Heart left ventricle (tissue), 16 donors: ENCODE measurements at places on chromosomes 16 and 17. TPM values are rescaled to one million over a fixed set of nuclear protein-coding genes. Genes with fewer than 3 reads are reported as not detected.

Gene COTL1
- total RNA-seq: 61.5 TPM

Gene NPIPB9
- total RNA-seq: 0.24 TPM

GRCh38 chr16:88902744-88903143 is 36.3 kb upstream of the PABPN1L start:
- peaks cover 14% of the 10 kb centered on the region for H3K36me3 ChIP-seq
- H3K4me3 ChIP-seq: no peak overlapping the region
- H3K27me3 ChIP-seq: no peaks in the 10 kb centered on the region
- DNase-seq: no peak
- no peak overlapping the region for H3K27ac ChIP-seq
- H3K4me1 ChIP-seq: peaks cover 25% of the 10 kb centered on the region

- H3K4me1 ChIP-seq: peaks cover 4% of the 10 kb centered on the region
- H3K27me3 ChIP-seq: no peaks in the 10 kb centered on the region
- no peak for DNase-seq
- H3K36me3 ChIP-seq: no peaks in the 10 kb centered on the region
- H3K4me3 ChIP-seq: no peak overlapping the region
These were observed 10.3 kb upstream of the MLYCD start for GRCh38 chr16:83888672-83889044.

DNA sequence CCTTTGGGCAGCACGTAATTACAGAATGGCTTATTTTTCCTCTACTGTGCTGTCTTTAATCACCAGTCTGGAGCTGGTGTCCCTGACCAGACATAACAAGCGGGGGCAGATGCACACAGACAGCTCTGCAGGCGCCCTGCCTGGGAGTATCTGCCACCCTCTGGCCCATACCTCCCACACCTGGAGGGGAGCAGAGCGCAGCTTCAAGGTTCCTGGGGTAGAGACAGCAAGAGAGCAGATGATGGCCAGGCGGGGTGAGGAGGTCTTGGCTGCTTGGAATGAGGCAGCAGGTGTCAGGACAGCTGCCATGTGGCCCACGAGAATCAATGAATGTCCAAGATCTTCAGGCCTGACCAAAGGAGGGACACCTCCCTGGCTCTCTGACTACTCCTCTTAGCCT is 23.8 kb downstream of the TMEM94 start:
- H3K4me3 ChIP-seq: no peak overlapping the region
- no peaks in the 10 kb centered on the region for H3K36me3 ChIP-seq
- H3K27ac ChIP-seq: no peak overlapping the region
- H3K27me3 ChIP-seq: no peaks in the 10 kb centered on the region

GRCh38 chr17:5260542-5260941 is 21.5 kb upstream of the RABEP1 start:
- H3K4me1 ChIP-seq: no peaks in the 10 kb centered on the region
- H3K4me3 ChIP-seq: no peak overlapping the region
- H3K27ac ChIP-seq: no peak overlapping the region
- H3K36me3 ChIP-seq: no peaks in the 10 kb centered on the region

DNA sequence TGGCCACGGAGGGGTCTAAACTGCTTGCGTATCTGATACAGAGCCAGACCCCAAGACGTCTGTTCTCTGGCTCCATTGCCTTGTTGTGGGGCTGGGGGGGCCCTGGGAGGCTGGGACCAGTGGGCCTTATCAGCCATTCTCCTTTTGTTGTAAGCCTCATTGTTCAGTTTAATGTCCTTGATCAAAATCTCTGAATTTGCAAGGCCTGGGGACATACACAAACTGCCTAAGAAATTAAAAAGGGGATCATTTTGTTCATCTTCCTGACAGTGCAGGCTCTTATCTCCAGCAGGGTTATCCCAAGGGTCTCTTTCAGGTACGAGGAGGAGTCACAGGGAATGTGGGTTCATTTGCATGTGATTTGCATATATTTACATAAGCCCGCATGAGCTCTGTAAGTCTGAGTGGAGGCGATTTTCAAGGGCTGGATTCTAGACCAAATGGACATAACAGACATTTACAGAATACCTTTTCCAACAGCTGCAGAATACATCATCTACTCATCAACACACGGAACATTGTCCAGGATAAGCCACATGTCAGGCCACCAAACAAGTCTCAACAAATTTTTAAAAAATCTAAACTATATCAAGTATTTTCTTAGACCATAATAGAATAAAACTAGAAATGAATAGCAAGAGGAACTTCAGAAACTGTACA is 269.8 kb downstream of the RBFOX1 start:
- no peaks in the 10 kb centered on the region for H3K36me3 ChIP-seq
- H3K27me3 ChIP-seq: no peaks in the 10 kb centered on the region
- DNase-seq: no peak
- H3K4me3 ChIP-seq: no peak overlapping the region
- no peak overlapping the region for H3K27ac ChIP-seq
